ENCODE measurements at places on chromosomes 12 and 14.

GRCh38 chr12:638953-639557, 24.2 kb downstream of the NINJ2 start:
- no peak for DNase-seq

DNA sequence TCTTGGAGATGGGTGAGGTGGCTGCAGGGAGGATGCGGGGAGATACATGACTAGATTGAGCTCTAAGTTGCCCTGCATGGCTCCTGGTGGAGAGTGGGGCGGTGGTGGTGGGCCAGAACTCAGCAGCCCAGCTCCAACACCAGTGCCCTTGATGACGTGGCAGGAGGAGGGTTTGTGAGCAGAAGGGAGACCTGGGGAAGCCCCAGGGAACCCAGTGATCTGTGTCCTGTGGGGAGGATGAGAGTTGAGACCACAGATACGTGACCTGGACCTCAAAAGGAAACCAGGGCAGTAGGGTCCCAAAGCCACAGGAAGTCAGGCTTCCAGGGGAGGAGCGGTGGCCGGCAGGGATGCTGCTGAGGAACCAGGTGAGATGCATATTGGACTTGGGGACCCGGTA, 989.1 kb upstream of the TMEM132C start:
- DNase-seq = no peak

GRCh38 chr14:54105406-54105805, 148.8 kb upstream of the BMP4 start:
- no peak for DNase-seq

DNA sequence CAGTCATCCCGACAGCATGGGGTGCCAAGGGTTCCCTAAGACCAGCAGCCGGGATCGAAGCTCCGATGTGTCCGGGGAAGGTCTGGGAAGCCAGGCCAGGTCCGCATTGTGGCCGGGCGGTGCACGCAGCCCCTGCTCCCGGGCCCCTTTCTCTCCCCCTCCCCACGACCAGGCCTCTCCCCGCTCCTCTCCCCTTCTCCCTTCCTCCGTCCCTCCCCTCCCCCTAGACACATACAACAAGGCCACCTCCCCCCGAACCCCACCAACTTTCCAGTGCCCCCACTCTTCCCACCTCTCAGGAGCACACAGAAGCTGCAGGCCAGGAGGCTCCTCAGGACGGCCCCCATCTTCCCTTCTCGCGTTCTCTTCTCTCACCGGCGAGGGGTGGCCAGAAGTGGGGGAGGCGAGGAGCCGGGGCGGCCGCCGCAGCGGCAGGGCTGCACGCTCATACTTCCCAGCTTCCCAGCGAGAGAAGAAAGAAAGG, 413 bp downstream of the LRP6 start:
- DNase-seq = no peak

DNA sequence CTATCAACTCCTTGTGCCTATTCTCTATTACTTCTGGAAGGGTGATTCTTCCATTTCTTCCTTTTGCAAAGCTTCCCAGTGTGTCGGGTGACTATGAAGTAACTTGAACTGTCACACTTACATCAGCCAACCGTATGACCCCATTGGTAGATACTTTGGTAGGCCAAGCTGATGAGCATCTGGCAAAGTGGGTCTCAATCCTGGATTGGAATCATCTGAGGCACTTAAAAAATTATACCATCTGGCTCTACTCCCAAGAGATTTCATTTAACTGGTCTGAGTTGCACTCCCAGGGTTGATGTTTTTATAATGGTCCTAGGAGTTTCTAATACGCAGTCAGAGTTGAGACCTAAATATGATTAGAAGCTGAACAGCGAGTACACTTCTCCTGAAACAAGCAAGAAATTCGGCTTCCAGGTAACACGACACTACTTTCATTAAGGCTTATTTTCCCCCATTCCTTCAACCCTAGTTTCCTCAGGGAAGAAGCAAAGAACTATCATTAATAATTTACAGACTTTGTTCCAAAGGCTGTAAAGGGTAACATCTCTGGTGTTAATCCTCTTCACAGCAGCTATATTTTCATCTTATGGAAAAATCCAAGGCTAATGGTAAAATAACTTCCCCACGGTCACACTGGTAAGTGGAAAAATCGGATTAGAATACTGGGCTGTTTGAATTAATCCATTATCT, 76.8 kb downstream of the PDE6H start:
- no peak for DNase-seq

GRCh38 chr14:105532735-105533141, 6.4 kb downstream of the TMEM121 start:
- DNase-seq = no peak

GRCh38 chr12:107311682-107312081, 218.3 kb upstream of the CRY1 start:
- DNase-seq = no peak

- DNase-seq = no peak
Measured at GRCh38 chr12:52335598-52336262, 14.5 kb upstream of the KRT83 start.

GRCh38 chr12:67909091-67909531, 80.1 kb upstream of the IFNG-AS1 start:
- DNase-seq = no peak

DNA sequence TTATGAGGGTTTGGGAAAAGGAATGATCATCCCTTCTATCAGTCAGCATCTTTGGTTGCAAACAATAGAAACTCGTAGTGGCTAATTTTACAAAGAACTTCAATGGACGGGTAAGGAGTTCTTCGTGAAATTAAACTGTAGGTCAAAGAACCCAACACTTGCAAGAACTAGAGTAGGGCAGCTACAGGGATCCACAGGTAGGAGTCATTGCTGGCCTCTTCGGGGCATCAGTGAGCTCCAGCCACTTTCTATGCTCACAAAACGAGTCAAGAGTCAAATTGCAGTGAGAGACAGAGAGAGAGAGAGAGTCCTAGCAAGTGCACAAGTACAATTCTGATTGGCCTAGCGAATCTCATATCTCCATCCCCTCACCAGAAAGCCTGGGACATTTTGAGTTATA, 29.9 kb upstream of the OTX2 start:
- no peak for DNase-seq

GRCh38 chr12:89103831-89104230, 248.5 kb downstream of the DUSP6 start:
- no peak for DNase-seq

GRCh38 chr12:40614923-40615322, 77.3 kb upstream of the CNTN1 start:
- no peak for DNase-seq

GRCh38 chr12:93741659-93742109, 64.5 kb downstream of the CRADD start:
- DNase-seq = no peak

GRCh38 chr12:2246358-2246757, 193.6 kb downstream of the CACNA1C start:
- DNase-seq = no peak

DNA sequence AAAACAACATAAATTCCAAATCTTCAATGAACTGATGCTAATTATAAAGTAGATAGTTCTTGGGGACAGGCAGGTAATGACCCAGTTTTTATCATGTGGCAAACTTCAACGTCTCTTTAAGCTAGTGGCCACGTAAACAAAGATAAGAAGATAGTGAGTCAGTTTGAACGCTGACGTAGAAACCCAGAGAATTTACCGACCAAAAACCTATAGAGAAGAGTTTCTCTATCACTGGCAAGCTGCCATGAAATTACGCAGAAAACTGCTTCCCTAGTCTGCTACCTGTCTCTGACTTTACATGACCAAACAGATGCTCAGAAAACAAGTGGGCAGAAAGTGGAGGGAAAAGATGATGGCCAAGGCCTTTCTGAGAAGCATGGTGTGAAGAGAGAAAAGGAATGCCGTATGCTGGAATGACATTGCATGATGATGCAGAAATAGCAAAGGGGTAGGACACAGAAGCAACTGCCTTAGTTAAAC, 136.3 kb downstream of the ITPR2 start:
- DNase-seq = no peak

DNA sequence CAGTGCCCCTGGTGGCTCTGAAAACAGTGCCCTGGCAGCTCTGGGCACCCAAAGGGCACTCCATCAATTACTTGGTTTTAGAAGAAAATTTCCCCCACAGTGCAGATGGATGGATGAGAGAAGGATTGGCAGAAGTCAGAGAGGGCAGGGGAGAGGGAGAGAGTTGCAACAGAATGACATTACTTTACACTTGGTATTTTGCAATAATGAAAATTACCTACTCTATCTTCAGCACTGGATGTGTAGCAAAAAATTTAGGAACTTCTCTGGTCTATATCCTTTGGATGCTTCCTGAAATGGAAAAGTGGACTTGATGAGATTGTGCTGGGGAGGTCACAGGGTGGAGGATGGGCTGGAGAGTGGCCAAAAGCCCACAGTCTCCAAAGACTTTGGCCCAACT, 193.2 kb downstream of the CHST11 start:
- no peak for DNase-seq

DNA sequence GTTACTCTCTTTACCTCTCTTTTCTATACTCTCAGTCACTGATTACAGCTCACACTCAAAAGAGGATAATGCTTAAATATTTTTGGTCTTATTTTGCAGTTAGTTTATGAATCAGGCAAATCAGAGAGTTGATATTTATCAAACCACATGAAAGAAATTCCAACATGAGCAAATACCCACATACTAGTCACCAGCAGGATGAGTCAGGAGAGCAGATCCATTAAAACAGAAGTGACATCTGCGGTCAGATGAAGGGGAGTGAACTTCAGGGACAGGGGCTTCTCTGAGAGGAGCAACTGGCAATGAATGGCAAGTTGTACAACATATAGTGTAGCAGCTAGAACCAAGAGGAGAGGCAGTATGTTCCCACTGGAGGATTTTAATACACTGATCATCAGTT, 258.7 kb downstream of the SYT10 start:
- no peak for DNase-seq

- no peak for DNase-seq
Measured at GRCh38 chr12:82833481-82833880, 146.8 kb downstream of the TMTC2 start.

GRCh38 chr12:54940727-54941315, 43.7 kb downstream of the TESPA1 start:
- no peak for DNase-seq

GRCh38 chr12:45582986-45583659, 146.4 kb upstream of the ARID2 start:
- no peak for DNase-seq

GRCh38 chr12:95790917-95791849, 619 bp upstream of the NTN4 start:
- no peak for DNase-seq

DNA sequence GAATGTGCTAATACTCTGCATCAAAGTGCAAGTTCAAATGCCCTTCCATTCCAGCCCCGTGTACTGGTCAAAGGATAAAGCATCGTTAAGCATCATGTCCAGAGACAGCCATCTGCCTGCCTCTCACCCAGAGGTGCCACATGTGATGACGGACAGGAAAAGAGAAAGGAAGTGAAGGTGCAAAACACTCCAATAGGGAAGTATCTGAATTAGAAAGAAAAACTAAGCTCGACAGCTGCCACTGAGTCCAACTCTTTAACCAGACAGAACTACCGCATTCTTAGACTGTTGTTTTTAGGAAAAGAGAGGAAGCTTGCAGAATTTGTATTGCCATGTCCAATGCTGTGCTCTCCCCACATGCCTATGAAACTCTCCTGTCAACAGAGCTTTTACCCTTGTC, 465.0 kb upstream of the SOX5 start:
- DNase-seq = no peak

GRCh38 chr12:116136340-116136739, 141.2 kb downstream of the MED13L start:
- DNase-seq = no peak

DNA sequence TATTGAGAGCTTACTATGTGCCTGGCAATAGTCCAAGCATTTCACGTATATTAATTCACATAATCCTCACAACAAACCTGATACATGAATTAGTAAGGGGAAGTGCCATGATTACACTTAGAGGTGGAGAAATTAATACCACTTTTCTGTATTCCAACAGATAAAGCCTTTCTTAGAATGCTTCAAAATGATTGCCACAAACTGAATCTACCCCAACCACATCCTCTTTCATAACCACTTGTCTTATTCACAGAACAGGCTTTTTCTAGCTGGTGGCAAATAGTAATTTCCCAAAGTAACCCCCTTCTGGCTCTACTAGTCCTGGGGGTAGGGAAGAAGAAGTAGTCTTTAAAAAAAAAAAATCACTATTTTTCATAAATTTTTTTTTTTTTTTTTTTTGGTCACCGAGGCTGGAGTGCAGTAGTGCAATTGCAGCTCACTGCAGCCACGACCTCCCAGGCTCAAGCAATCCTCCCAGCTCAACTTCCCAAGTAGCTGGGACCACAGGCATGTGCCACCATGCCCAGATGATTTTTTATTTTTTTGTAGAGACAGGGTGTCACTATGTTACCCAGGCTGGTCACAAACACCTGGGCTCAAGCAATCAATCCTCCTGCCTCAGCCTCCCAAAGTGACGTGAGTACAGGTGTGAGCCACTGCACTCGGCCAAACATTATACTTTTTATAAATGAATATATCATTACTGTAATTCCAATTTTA, 59.0 kb upstream of the ARID2 start:
- DNase-seq = no peak

DNA sequence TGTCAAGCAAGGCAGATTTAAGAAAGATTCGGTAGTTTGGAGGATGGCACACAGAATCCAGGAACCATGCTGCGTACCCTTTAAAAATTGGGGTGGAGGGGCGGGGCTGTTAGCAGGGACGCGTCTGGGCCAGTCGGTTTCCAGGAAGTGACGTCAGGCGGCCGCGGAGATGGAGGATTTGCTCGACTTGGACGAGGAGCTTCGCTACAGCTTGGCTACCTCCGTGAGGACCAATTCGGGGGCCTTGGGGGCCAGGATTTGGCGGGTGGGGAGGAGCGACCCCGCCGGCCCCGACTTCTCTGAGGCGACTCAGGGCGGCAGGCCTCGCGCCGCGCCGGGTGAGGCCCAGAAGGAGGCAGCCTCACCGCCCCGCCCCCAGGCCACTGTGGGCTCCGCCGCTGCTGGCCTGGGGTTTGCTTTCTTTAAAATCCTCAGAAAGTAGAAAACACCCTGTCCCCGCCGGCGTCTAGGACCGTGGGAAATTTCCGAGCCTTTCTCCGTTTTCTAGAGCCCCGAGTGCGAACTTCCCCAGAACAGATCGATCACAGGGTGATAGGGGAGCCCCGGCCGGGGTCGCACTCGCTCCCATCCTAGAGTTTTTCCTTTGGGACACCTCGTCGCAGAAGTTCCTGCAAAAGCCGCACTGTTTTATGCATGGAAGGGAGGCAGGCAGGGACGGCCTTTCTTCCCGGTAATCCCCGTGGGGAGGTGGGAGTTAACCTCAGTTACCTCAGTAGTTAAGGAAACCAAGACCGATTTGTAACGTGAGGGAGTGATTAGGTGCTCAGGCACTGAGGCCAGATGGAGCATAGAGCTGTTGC, at the start of gene IFT43:
Gene IFT43 (plus strand): TSS at position 146 of the 821 bp plus-strand sequence. CDS start 24 bp downstream, at position 170.
- peak; percentile 89 for DNase-seq

DNA sequence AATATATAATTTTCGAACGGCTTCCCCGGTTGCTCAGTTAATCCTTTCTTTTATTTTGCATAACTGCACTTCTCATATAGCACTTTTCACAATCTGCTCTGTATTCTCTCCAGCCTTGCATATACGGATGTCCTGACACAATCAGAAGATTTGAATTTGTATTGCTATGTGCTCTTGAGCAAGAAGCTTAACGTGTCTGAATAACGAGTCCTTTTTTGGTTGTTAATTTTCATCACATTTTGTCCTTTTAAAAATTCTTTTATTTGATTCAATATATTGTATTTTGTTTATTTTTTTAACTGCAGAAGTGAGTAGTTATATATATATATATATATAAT, 17.6 kb downstream of the A2M start:
- DNase-seq = no peak

Measured in stimulated activated CD4-positive, alpha-beta T cell treated with anti-CD3 and anti-CD28 coated beads, Interleukin-1b, Interleukin-23, amount 100 ng/mL, for 48 hours (primary cell).